ENCODE measurements at places on chromosomes 13 and 19. TPM values are rescaled to one million over a fixed set of nuclear protein-coding genes. Genes with fewer than 3 reads are reported as not detected.
A peak's percentile ranks its signal among the peaks of the same experiment; 100 is the strongest.

B9D2 gene
- 0.25 TPM for total RNA-seq

CYP2A6 gene
- total RNA-seq: not detected

APOC1 gene
- total RNA-seq: 1.7 TPM

CCNA1 gene
- total RNA-seq: 0.09 TPM

ICAM3 gene
- total RNA-seq: 8.5 TPM

DNA sequence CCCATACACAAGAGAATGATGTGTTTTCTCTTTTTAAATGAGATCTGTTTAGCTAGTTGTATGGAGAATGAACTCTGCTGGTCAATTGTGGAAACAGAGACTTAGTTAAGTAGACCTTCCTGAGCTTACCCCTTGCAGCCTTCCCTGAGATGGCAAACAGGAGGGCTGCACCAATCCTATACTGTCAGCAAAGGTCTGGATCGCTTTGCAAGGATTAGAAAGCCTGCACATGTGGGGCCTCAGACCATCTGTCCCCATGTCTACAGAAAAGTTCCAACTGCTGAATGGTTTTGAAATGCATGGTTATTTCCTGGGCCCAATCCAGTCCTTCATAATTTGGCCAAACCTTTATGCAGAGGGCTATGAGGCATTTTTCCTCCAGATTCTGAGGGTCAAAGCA lies 183.9 kb upstream of the SLC10A2 start:
- no peak for DNase-seq

- no peak for DNase-seq
Observed at GRCh38 chr13:83906240-83906820, 24.1 kb upstream of the SLITRK1 start.

DNA sequence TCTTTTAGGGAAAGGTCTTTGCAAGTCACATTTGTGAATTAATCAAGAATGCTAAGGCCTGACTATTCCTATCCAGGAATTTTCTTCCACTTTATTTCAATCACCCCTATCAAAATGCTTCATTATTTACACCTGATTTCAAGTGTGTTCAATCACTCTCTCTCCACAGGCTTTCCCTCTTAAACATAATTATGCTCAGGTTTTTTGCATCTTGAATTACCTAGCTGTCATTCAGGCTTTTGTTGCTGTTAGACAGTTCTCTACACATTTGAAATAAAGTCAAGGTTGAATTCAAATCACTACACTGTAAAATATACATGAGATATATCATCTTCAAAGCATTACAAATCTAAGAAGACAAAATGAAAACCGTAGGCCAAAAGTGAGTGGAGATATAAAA lies 941.3 kb upstream of the SLITRK1 start:
- DNase-seq: no peak

DNA sequence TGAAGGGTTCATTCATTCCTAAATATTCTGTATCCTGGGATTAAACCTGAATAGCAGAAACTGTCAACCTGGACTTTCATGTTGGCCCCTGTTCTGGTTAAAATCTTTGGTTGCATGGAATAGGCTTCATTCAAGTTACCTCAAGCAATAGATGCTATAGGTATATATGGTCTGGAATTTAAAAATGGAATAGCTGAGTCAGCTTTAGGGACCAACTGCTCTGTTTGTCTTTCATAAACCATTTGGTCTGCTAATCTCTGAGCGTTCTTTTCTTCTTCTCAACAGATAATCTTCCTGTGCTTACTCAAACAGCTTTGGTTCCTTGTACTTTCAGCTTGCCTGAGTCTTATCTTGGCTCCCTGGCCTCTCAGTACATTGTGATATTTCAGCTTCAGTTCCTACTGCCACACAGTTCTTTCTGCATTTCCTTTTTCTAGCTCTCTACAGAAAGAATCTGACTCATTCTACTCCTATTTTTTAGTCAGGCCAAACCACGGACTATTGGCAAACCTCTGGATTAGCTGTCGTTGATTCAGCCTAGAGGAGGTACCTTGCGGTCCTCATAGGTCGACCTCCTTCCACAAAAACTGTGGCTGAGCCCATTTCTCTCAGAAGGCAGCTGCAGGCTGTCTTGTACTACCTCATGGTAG lies 35.9 kb upstream of the MAB21L1 start:
- peak; percentile 98 for DNase-seq

- DNase-seq: no peak
Observed at GRCh38 chr13:59742467-59742866, 421.3 kb downstream of the DIAPH3 start.

- no peak for DNase-seq
Observed at GRCh38 chr19:18298601-18299000, 17.2 kb upstream of the JUND start.

- no peak for DNase-seq
Observed at GRCh38 chr19:38706792-38707511, 37.3 kb downstream of the CAPN12 start.

- no peak for DNase-seq
Observed at GRCh38 chr13:24225062-24225461, 64.5 kb downstream of the SPATA13 start.

- DNase-seq: no peak
Observed at GRCh38 chr13:113048766-113049165, 56.8 kb upstream of the F7 start.

DNA sequence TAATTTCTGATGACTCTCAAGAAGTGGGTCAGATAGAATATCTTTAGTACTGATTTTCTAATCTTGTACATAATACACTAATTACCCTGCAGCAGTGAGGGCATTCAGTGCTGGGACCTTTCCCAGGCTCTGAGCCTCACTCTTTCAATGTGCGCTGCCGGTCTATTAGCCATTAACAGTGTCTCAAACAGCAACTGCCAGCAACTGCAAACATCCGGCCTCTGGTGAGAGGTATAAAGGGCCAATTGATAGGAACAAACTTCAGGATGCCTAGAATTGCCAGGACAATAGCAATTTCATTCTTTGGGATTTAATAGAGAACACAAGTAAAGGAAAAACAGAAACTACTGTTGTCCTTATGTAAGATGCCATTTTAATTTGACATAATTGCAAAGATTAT lies 604.4 kb upstream of the SPRY2 start:
- no peak for DNase-seq
